ENCODE measurements at places on chromosomes 6 and 20.

GRCh38 chr6:28531479-28532128, 5.9 kb downstream of the GPX5 start:
- no peak for DNase-seq

DNA sequence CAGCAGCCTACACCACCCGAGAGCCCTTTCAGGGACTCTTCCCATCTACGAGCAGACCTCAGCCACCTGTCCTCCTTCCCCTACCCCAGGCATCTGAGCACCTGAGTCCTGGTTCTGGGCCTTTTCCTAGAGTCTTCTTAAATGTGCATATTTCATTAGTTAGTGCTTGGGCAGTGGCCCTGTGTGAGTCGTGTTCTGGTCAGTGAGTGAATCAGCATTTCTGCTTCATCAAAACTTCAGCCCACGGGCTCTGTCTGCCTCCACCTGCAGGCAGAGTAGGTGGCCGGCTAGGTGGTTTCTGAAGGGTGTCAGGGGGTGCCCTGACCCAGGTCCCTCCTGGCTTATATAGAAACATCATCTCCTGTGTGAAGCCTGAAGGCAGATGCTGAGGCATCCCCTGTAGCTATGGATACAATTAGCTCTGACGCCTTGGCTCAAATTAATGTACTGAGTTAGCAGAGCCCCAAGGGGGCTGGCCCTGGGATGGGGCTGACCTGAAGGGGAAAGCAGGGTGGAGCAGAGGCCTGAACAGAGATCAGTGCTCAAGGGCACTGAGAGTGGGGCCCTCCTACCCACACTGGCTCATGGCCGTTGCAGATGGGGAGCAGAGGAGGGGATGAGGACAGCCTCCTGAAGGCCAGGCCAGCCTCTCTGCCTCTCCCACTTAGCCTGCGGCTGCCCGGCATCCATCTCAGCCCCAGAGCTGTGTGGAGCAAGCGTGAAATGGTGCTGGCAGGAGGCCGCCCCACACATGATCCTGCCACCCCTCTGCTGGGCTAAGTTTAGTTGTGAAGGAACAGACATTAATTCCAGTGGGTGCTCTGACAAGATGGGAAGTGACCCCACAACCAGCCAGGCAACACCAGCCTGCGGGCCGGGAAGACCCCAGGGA, 13.6 kb downstream of the IP6K3 start:
- DNase-seq = no peak

GRCh38 chr6:2376429-2377355, 131.3 kb upstream of the GMDS start:
- DNase-seq = no peak

GRCh38 chr20:63361519-63362435, 628 bp upstream of the CHRNA4 start:
- DNase-seq = no peak

GRCh38 chr6:154550779-154551178, 40.3 kb upstream of the CNKSR3 start:
- DNase-seq = no peak

DNA sequence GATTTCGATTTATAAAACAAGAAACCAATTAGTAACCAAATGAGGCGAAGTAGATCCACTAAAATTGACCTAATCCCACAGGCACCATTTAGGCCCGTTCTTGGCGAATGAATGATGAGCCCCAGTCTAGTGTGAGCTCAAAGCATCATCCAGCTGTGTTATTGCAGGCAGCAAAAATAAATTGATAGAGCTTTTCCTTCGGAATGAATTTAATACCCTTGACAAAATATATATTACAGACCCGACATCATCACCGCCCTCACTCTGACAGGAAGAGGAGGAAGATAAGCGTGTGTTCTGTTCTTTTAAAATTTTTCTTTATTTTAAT, 7.8 kb downstream of the SIM1 start:
- no peak for DNase-seq

DNA sequence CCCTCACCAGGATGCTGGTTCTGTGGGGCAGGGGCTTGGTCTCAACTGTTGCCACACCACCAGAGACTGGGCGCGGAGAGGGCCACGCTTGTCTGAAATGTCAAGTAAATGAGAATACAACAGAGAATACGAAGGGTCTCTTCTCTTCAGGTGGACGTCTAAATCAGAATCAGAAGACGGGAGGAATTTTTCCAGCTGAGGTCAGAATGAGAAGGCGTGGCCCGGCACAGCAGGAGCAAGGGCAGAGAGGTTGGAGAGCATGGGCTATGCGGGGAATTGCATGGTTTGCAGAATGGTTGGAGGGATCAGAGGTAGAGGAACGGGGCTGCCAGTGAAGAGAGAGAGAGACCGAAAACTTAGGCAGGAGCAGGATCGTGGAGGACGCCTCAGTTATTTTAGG, 337.9 kb downstream of the QKI start:
- no peak for DNase-seq

- DNase-seq = no peak
These were observed 46.0 kb downstream of the STX7 start for GRCh38 chr6:132466952-132467351.

DNA sequence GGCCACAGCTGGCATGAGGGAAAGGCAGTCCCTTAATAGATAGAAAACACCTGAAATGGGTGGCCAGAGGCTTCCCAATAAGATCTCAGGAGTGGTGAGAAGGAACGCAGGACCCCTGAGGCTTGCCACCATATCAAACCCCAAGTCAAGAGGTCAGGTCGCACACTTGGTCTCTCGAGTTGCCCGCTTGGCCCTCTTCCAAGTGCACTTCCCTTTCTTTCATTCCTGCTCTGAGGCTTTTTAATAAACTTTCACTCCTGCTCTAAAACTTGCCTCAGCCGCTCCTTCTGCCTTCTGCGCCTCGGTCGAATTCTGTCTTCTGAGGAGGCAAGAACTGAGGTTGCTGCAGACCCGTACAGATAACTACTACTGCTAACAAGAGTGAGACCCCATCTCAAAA, 64.2 kb downstream of the SLC2A10 start:
- DNase-seq = no peak

DNA sequence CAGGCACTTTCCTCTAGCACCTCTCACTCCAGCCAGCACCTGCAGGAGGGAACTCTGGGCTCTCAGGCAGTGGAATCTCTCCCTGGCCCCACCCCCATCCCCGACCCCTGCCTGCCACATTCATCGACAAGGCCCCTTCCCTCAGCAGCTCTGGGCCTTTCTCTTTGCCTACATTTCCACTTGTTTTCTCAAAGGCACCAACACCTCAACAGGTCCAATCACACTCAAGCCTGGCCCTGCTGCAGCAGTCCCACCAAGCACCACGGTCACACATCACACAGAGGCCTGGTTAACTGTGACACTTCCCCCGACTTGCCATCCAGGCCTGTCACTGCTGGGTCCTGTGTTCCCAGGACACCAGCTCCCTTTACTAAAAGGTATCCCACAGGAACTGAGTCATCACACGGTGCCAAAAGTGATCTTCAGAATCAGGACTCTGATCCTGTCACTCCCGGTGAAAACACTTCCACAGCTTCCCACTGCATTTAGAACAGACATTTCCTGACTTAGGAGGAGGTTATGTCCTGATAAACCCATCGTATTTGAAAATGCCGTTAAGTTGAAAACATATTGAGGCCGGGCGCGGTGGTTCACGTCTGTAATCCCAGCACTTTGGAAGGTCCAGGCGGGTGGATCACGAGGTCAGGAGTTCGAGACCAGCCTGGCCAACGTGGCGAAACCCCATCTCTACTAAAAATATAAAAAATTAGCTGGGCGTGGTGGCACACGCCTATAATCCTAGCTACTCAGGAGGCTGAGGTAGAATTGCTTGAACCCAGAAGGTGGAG, 54.9 kb downstream of the MYH7B start:
- no peak for DNase-seq

DNA sequence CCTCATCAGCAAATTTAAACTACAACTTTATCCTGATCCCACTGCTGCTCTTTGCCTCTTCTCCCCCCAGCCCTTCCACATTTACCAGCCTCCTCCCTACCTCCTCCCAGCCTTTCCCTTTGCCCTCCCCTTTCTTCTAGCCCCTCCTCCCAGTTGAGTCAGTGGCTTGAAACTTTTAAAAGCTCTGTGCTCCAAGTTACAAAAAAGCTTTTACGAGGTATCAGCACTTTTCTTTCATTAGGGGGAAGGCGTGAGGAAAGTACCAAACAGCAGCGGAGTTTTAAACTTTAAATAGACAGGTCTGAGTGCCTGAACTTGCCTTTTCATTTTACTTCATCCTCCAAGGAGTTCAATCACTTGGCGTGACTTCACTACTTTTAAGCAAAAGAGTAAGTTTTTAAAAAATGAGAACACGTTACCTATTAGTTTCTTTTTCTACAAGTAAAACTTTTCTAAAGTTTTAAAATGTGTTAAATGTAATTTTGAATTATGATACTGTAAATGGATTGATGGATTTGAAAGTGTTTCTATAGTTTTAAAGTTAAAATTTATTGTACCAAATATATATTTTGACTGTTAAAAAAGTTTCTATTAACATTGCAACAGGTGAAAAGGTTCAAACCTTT, at the start of gene GJA1:
GJA1 (plus strand) TSS at position 203 of the 626 bp plus-strand sequence. CDS start 11,202 bp downstream, outside the sequence.
- no peak for DNase-seq

- DNase-seq = no peak
These were observed 50.7 kb downstream of the CLIC5 start for GRCh38 chr6:45965007-45965406.

DNA sequence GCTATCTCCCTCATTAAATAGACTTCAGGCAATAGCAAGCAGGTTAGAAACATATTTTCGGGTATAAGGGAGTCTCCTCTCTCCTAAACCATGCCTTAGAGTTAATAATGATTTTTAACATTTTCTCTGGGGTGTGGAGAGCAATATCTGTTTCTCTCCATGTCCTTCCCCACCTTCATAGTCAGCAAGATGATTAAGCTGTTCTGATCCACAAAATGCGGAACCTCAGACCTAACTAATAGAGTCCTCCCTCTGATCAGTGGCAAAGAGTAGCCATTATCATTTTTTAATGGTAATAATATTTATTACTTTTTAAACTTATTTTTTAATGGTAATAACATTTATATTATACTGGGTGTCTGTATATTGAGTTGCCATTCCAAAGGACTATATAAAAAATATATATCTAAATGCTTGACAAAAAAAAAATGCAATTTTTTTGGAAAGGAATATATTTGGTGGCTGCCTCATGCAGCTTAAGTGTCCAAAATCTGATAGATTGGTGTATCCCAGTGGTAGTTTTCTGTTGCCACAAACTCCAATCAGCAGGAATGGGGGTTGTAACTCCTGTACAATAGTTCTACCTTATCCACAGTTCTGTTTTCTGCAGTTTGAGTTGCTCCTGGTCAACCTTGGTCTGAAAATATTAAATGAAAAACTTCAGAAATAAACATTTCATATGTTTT, 14.0 kb upstream of the BTN3A2 start:
- DNase-seq = no peak

GRCh38 chr6:148999501-148999900, 252.7 kb downstream of the UST start:
- DNase-seq = no peak

DNA sequence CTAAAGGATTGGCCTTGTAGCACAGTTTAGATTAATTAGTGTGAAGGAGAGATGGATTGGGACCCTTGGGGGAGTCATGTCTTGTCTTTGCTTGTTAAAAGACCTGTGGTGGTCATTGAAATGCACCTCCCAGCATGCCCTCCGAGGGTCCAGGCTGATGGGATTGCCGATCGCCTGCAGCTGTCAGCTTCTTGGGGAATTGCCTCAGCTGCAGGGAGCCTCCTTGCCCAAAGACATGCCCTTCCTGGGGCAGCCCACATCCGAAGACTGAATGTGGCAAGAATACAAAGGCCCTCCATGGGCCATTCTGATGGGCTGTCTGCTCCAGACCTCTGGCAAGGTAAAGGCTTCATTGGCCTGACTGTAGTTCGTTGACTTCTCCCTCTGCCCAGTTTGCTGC, 150.7 kb downstream of the FARS2 start:
- no peak for DNase-seq

GRCh38 chr6:131065112-131065823, 2.2 kb upstream of the EPB41L2 start:
- DNase-seq = no peak

GRCh38 chr20:2349801-2350200, 30.9 kb upstream of the TGM6 start:
- DNase-seq = no peak

DNA sequence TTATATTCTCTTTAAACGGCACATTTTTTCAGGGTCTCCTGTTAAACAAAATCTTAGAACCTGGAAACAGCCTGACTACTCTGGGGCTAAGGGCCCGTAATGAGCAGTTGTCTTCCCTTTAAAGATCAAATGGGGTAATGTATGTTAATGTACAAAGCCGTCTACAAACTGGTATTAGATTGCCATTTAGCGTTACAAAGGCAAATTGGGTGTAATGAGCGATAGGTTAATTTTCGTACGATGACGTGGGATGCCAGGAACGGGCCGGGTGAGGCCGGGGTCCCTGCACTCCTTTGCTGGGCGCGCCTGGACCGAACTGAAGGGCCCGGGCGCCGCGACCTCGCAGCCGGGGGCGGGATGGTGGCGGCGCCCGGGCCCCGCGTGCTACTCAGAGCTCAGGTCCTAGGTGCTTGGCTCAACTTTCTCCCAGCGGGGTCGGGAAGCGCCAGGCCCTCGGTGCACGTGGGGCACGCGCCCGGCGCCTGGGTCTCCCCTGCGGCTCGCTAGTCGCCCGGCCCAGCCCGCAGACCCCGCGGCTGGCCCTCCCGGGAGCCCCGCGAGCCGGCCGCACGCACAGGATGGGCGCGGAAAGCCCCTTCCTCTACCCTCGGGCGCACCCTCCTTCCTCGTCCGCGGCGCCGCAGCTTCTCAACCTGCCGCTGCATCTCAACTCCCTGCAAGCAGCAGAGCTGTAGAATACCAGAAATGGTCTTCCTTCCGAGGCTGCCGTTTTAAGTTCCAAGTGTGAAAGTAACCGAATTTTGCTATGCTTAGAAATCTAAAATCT, 5.9 kb downstream of the NKX2-4 start:
- no peak for DNase-seq

- DNase-seq = no peak
These were observed 198.2 kb upstream of the CDH4 start for GRCh38 chr20:61053889-61054288.

- no peak for DNase-seq
These were observed 7.2 kb upstream of the MDGA1 start for GRCh38 chr6:37704923-37705238.

GRCh38 chr20:30811885-30812671, 445.4 kb upstream of the DEFB115 start:
- peak; percentile 28 for DNase-seq

DNA sequence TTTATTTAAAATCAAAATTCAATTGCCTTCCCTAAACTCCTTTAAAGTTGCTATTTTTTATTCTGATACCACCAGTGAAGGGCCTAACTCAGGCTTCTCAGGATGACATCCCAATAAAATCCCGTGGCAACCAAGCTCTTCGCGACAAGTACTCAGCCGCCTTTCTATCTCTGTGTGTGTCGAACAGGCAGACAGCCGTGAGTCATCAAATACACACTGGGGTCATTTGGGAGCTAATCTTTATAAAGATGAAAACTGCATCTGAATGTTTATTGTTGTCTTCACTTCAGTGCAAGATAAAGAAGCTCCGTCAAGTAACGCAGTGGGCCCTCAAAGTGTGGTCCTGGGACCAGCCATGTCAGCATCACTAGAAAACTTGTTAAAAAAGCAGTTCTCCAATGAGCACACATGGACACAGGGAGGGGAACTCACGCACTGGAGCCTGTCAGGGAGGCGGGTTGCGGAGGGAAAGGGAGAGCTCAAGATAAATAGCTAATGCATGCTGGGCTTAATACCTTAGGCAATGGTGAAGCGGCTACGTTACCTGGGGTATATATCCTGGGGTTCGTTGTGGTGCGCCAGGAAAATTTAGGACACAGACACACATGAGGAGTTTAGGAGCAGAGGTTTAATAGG, 119.3 kb downstream of the RNF144B start:
- no peak for DNase-seq

GRCh38 chr6:13453771-13454251, 33.6 kb downstream of the GFOD1 start:
- DNase-seq = no peak

- DNase-seq = no peak
These were observed 35.6 kb upstream of the KCNK16 start for GRCh38 chr6:39357998-39358686.

Data from left ventricle myocardium inferior (tissue), 1 donor.